ENCODE measurements at places on chromosomes 7 and 10.

GRCh38 chr10:119292968-119293760, 85.8 kb downstream of the GRK5 start:
- no peak for DNase-seq

GRCh38 chr10:112756235-112756527, 193.9 kb upstream of the TCF7L2 start:
- no peak for DNase-seq

DNA sequence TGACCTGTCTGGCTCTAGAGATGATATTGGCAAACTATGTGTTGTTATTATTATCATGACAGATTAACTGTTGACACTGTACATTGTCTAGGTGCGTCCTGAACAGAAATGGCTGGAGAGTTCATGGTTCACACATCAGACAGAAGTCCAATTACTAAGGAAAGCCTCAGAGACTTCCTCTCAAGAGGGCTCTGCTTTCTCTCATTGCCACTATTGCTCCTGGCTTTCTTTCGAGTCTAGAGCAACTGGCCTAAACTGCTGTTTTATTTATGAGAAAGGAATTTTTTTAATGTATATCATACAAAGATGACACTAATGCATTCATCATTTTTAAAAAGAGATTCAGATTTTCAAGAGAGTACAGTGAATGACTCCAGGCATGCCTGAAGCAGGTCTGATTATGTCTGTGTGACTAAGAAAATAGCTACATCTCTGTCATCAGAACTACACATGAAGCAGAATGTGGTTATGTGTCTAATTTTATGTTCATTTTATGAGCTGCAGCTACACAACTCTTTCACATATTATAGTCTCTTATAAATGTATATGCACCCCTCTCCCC, 30.4 kb downstream of the NRCAM start:
- DNase-seq: no peak

DNA sequence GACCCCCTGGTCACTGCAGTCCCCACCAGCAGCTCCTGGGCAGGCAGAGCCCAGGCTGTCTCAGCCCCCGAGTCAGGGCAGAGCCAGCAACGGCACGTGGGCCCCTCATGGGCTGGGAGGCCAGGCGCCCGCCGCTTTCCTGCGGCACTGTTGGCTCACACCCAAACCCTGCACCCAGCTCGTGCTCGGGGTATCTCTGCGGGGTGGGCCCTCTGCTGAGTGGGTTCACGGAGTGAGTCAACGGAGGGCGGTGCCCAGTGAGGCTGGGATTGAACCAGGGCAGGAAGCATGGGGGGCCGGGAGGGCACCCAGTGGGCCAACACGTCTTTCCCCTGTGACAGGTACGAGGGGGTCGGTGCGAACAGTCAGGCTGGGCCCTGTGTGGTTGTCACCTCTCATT, 28.9 kb downstream of the ADAP1 start:
- no peak for DNase-seq
